Heart left ventricle (tissue), 16 donors: ENCODE measurements at places on chromosomes 11 and 22. TPM values are rescaled to one million over a fixed set of nuclear protein-coding genes. Genes with fewer than 3 reads are reported as not detected.

The SLC17A6 gene
- total RNA-seq = not detected

The ALG9 gene
- total RNA-seq = 26.5 TPM

DNA sequence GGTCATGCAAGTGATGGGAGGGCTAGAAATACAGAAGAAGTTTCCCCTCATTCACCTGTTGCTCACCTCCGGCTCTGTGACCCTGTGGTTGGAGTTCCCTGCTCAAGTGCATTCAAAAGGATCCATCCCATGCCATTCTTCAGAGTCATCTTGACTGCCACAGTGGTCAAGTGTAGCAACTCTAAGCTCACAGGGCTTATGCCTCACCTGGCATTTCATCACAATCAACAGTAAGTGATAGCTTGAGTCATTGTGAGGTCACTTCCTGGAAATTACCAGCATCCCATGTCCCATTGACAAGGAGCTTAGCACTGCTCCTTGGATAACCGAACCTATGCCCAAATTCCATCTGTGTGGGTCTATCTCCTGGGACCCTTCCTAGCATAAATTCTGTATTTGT is 55.6 kb downstream of the OR4C45 start:
- H3K36me3 ChIP-seq = no peaks in the 10 kb centered on the region
- H3K27ac ChIP-seq = no peak overlapping the region
- no peak overlapping the region for H3K4me3 ChIP-seq
- no peaks in the 10 kb centered on the region for H3K4me1 ChIP-seq
- H3K27me3 ChIP-seq = no peaks in the 10 kb centered on the region
- no peak for DNase-seq

The ACAT1 gene
- 209 TPM for total RNA-seq
